ENCODE measurements at places on chromosomes 6 and 20.
A peak's percentile ranks its signal among the peaks of the same experiment; 100 is the strongest.

DNA sequence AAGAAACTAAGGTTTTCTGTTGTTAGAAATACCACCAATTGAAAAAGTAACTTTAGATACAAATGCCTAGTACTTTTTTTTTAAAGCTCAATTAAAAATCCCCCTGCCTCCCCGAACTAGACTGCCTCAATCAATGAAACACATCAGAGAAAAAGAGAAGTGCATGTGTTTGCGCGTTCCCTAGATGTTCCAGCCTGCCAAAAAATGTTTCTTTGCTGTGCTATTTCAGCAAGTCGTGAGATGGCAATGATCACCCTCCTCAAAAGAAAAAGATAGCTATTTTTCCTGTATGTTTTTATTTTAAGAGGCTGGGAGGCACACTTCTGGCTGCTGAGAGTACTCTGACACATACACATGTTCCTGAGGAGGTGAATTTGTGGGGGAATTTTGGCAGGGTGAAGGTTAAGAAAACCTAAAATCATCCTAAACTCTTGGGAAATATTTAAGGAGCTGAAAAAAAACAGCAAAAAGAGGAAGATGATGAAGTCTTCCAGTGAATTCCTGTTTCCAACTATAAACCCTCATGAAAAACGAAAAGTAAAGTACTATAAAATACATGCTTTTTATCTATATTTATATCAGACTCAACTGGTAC, 114.8 kb downstream of the HIVEP2 start:
- DNase-seq, result no peak

- no peak for DNase-seq
Measured at GRCh38 chr6:111852725-111853124, 20.5 kb downstream of the FYN start.

GRCh38 chr6:113190170-113190569, 667.0 kb upstream of the MARCKS start:
- DNase-seq, result no peak

DNA sequence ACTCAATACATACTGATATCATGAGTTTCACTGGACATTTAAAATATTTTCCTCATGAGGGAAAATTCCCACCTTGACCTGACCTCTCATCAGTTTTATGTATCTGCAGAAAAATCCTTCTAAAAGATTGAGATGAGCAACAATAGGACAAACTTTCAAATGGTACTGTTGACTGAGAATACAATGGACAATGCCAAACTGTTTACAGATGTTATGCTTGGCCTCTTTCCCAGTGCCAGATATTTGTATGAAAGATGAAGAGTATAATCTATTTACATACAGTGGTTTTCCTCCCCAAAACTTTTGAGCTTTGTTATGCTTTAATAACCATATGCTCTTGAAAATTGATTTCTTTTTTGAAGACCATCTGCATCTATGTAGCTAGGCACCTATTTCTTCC, 245.1 kb upstream of the RSPO3 start:
- DNase-seq, result no peak

GRCh38 chr20:21513181-21513663, 642 bp downstream of the NKX2-2 start:
- DNase-seq, result no peak

- DNase-seq, result no peak
Measured at GRCh38 chr6:135283926-135284325, 102.8 kb downstream of the MYB start.

DNA sequence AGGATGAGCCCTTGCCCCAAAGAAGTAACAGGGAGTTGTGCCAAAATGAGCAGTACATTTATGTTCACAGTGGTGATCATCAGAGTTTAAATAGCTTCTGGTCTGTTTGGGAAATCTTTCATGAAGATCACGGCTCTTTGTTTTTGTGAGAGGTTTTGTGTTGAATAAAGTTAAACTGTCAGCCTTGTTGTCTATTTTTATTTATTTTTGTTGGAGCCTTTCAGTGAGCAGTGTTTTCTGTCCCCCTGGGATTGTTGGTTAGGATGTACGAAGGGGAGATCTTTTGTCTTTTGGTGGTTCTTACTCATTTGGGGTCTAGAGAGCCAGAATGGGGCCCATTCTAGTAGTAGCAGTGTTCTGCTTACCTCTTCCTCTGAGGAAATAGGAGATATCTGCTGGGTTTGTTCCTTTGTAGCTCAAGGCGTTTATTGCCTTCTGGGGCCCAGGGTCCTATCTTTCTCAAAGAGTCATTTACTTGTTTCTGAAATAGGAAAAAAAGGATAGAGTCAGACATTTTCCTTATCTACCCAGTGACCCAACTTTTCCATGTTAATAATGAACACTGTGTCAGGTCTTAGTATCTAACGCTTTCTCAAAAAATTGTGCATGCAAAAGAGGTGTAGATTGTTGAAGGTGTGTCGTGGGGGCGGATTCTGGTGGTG, 157.4 kb downstream of the JARID2 start:
- DNase-seq, result no peak

DNA sequence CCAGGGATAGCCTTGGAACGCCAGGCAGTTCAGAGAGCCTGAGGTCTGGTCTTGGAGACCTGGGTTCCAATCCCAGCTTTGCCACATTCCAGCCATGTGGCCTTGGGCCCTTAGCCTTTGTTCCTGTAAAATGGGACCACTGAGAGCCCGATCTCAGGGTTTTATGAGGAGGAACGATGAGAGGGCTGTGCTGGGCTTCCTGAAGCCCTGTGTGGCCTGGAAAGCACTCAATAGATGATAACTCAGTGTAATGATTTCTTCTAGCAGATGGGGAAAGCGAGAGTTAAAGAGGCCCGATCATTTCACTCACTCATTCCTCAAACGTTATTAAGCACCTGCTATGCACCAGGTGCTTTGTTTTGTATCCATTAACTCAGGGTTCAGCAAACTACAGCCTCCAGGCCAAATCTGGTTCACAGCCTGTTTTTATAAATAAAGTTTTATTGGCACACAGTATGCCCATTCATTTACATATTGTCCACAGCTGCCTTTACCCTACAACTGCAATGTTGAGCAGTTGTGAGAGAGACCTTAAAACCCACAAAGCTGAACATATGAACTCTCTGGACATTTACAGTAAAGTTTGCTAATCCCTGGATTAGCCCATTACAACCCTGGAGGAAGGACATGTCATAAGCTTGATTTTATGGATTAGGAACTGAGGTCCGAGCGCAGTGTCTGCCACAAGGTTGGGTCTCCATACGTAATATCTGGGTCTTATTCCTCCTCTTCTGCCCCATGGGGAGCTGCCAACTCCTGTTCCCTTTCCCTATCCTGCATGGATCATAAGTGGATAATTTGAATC, 90.4 kb downstream of the CEBPB start:
- DNase-seq, result no peak

GRCh38 chr6:40877362-40877761, 161.7 kb downstream of the UNC5CL start:
- peak; percentile 34 for DNase-seq

GRCh38 chr6:46751658-46752057, 4.9 kb downstream of the ANKRD66 start:
- DNase-seq, result no peak

DNA sequence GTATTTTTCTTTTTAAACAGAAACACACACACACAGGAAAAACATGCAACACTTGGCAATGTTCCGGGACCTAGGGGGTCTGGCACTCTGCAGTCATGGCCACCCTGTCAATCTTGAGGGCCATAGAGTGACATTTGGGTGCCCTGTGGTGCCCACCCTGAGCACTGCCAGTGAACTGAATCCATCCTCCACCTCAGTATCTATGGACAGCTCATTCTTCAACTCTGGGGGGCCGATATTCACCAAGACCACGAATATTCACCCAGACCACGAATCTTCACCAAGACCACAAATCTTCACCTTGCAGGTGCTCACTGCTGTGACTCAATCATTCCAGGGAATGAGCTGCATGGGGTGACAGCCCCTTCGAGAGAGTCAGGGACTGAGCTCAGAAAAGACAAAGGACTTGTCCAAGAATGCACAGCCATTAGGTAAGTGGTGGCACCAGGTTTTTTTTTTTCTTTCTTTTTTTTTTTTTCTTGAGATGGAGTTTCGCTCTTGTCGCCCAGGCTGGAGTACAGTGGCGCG, 19.1 kb downstream of the SNAI1 start:
- DNase-seq, result no peak

DNA sequence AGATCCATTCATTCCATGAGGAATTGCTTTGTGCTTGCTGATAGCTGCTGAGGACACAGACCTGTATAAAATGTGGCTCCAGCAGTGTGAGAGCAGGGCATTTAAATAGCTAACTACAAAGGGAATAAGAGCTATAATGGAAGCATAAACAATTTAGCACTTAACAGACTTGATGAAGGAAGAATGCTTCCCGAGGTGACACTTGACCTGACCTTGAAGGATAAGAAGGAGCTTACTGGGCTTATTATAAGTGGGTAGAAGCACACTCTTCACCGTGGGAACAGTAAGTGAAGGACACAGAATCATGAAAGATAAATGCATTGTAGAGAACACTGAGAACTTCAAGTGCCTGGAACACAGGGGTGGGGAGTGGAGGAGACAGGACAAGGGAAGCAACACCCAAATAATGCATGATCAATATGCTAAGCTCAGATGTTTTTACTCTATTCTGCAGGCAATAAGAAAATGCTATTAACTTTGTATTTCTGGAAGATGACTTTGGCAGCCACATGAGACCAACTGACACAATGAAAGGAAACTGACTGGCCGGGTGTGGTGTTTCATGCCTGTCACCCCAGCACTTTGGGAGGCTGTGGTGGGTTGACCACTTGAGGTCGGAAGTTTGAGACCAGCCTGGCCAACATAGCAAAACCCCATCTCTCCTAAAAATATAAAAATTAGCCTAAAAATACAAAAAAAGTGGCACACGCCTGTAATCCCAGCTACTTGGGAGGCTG, 84.2 kb downstream of the EPB41L2 start:
- no peak for DNase-seq

DNA sequence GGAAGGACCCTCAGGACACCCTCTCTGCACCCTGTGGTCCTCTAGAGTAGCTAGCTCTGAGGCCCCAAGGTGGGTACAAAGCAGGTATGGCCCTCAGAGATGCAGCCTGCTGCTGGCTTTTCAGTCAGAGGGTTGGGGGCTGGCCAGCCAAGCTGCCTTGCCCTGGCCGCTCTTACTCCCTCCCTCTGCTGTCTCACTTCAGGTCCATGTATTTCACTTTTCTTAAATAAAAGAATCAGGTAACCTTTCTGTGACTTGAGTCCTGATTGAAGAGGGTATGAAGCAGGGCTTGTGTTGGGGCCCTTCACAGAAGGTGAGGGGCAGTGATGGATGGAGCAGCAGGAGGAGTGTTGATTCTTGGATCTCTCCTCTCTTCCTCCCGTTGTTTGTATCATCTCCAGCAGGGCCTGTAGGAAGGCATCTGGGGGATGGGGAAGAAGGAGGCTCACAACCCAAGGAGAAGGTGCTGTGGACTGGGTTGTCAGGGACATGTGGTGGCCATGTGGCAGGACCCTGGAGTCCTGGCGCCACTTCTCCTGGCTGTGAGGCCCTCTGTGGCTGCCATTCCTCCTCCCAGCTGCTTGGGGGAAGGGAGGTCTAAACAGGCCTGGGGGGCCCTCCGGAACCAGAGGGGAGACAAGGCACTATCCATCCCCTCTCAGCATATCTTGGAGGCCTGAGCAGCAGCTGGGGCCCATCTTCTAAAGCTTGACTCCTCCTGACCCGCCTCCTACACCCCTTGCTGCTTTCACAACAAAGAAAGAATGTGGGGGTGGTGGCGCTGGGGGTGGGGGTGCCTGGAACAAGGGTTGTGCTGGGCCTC, 1.1 kb upstream of the PTK7 start:
- DNase-seq, result no peak

GRCh38 chr6:21610341-21610740, 16.8 kb downstream of the SOX4 start:
- no peak for DNase-seq

DNA sequence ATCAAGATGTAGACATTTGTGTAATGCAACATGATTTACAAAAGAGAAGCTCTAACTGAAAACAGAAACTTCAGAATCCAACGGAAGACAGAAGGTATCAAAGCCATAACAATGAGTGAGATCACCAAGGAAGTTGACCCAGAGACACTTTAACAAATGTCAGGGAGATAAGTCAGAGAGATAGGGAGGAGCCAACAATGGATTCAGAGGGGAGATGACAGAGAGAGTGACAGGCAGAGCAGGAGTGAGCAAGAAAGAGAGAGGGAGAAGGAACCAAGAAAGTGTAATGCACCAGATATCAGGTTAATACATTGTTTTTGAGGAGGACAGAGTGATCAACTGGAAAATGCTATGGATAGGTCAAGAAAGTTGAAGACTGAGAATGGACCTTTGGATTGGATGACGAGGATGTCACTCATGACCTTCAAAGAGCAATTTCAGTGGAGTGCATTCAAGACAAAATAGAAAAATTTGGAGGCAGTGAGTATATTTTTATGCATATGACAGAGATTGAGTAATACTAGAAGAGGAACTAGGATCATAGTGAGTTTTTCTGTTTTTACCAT, 86.6 kb downstream of the TRDN start:
- DNase-seq, result no peak

GRCh38 chr6:51578994-51579393, 508.4 kb downstream of the PKHD1 start:
- DNase-seq, result no peak

- no peak for DNase-seq
Measured at GRCh38 chr6:1701668-1702353, 92.1 kb downstream of the FOXC1 start.

GRCh38 chr6:2378891-2379652, 133.7 kb upstream of the GMDS start:
- no peak for DNase-seq

DNA sequence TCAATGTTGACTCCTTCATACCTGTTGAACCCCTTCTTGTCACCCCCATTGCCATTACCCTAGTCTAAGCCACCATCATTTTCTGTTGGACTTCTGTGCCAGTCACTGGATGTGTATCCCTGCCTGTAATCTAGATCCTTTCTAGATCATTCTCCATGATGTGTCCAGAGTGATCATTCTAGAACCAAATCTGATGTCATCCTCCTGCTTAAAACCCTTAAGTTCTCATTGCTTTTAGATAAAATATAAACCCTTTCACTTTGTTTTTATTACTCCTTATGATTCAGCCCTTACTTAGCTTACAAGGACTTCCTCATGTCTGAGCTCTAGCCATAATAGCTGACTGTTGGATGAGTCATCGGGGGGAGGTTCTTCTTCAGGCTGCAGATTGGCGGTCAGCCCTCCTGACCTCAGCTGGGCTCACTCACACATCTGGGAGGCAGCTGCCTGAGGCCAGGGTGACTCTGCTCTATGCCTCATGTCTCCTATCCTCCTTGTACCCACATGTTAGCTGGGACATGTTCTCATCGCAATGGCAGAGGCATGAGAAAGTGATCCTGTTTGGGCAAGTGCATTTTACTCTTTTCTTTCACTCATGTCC, 287.6 kb downstream of the ESR1 start:
- peak; percentile 4 for DNase-seq
